ENCODE measurements at places on chromosomes 11 and 22.
A peak's percentile ranks its signal among the peaks of the same experiment; 100 is the strongest.

DNA sequence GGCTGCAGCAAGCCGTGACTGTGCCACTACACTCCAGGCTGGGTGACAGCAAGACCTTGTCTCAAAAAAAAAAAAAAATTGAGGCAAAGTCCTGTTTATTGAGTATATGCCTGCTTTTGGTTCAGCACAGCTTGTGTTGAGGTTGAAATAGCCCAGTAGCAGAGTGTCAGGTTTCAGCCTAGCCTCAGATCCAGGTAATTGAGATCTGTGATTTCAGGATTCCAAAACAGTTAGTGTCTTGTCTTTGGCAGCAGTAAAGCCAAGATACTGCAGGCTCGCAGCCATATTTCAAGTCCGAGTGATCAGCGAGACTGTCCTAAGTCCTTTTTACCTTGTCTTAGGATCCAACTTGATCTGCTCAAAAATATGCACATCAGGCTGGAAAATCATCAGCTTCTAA, 27.0 kb downstream of the CUL5 start:
- DNase-seq = no peak

DNA sequence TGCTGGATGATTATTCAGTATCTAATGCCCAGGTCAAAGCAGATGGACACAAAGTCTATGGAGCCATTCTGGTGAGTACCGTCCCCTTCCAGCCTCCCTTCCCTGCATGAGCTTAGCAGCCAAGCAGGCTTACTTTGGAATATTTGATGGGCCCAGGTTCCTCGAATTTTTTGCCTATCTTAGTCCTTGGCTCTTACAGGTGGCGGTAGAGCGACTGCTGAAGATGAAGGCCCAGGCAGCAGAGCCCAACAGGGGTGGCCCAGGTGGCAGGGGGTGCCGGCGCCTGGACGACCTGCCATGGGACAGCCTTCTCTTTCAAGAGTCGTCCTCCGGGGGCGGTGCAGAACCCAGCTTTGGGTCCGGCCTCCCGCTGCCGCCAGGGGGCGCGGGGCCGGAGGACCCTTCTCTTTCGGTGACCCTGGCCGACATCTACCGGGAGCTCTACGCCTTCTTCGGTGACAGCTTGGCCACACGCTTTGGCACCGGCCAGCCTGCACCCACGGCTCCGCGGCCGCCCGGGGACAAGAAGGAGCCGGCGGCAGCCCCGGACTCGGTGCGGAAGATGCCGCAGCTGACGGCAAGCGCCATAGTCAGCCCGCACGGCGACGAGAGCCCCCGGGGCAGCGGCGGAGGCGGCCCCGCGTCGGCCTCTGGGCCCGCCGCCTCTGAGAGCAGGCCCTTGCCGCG, 741 bp upstream of the TMEM179B start:
- DNase-seq = peak; percentile 84

DNA sequence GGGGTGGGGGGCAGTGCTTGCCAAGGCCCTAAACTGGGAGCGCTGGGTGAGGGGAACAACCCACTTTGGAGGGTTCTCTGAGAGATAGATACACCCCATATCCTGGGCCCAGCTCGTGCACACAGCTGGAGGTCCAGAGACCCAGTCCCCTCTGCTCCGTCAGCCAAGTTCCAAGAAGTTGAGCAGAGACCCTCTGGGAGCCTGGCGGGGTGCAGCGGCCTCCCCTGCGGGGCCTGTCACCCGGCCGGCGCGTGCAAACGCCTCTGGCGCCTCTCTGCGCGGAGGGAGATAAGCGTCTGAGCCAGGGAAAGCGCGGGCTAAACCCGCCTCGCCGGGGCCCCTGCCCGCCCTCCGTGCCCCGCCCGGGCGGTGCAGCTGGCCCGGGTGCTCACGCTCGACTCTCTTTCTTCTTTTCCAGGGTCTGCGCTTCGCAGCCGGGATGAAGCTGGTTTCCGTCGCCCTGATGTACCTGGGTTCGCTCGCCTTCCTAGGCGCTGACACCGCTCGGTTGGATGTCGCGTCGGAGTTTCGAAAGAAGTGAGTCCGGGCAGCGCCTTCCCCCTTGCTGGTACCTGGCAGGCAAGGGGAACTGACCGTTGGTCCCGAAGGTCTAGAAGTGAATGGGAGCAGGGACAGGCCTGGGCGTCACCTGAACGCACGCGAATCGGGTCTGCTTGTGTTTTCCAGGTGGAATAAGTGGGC, 540 bp downstream of the ADM start:
- no peak for DNase-seq

DNA sequence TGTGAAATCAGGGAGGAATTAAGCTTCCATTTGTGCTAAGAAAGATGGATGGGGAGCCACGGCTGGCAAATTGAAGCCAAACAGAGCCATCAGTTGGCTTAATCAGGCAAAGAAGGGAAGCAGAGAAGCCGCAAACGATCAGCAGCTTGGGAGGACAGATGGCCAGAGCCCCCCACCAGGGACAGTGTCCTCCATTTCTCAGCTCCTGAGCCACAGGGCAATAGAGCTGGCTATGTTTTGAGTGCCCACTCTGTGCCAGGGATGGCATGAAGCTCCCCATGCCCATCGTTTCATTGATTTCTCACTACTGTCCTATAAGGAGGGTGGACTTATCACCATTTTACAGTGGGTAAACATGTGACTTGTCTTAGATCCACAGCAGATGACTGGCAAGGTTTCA, 126.3 kb upstream of the ASPHD2 start:
- no peak for DNase-seq

GRCh38 chr11:123560006-123560405, 94.4 kb downstream of the SCN3B start:
- peak; percentile 54 for DNase-seq

DNA sequence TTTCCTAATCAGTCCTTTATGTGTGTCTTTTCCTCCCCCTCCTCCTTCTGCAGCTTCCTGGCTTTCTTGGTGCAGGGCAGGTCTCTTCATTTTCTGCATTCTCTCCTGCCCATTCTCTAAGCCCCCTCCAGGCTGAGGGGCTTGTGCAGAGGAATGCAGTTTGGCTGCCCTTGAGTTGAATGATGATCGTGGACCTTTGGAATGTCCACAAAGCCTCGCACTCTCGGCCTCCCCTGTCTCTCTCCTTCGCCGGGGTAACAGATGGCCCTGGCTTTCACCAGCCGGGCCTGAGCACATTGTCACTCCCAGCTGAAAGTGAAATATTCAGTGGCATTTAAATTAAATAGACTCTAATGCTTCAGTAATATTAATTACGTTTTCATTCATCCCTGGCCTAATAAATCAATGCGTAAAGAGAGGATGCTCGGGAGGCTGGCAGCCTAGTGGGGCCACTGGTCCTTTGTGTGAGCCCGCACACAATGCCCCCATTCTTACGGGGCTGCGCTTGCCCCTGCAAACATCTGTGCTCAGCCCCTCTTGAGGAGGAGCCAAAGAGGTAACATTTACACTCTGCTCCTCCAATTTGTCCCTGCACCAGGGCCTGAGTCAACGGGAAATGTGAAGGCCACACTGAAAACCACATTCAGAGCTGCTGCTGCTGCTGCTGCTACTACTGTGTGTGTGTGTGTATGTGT, 64.9 kb upstream of the PAX6 start:
- DNase-seq = no peak

- no peak for DNase-seq
These were observed 83.8 kb upstream of the FIBIN start for GRCh38 chr11:26909991-26910591.
